Stimulated activated CD8-positive, alpha-beta memory T cell treated with anti-CD3 and anti-CD28 coated beads, Interleukin-12 subunit alpha, Interleukin-12 subunit beta, amount 100 ng/mL, for 1 hour (primary cell): ENCODE measurements at places on chromosomes 2 and 18.

DNA sequence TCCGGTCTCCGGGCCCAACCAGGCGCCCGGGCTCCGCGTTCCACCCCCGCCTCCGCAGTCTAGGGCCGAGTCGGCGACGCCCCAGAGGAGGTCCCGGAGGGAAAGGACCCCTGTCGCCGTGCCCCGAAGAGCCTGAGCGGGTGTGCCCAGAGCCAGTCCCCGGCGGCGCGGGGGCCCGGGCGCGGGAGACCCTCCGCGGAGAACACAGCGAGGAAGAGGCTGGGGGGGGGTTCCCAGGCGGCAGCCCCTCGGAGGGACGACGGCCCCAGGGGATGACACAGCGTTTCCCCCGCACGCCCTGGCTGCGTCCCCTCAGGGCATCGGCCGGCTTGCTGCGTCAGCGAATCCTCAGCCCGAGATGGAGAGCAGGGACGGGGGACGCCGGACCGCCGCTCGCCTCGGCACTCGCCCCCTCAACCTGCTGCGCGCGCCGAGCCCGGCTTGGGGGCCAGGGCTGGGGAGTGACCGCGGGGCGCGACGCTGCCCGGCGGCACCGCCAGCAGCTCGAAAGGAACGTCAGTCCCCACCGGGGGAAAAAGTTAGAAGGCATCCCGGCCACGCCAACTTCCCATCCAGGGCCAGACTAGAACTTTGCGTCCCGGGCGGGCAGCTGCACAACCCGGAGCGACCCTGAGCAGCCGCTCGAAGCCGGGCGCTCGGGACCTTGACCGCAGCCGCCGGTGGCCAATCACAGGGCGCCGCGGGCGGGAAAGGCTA is 711 bp downstream of the SFXN5 start:
- no peak for DNase-seq

- no peak for DNase-seq
Observed at GRCh38 chr2:46299365-46300263, 2.4 kb downstream of the EPAS1 start.

- DNase-seq = no peak
Observed at GRCh38 chr2:192969055-192969454, 774.3 kb upstream of the TMEFF2 start.

- DNase-seq = no peak
Observed at GRCh38 chr2:235810846-235811245, 317.0 kb downstream of the AGAP1 start.

DNA sequence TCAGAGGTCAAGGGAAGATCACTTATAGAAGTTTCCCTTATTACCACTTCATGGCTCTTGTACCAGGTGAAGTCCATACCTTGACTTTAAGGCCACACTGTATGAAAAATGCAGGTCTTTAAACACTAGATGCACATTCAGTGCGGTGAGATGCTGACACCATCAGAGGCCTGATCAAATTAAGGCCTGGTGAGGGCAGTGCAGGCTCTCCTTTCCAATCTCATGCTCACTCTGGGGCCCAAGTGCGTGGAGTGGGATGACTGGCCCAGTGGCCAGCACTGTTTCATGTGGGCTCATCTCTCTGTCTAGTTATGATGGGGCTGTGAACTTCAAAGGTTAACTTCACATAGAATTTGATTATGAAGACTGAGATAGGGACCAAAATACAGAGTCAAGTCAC is 281.1 kb downstream of the SLC4A3 start:
- no peak for DNase-seq

GRCh38 chr2:33275689-33276444 is 200.6 kb upstream of the RASGRP3 start:
- DNase-seq = no peak

- DNase-seq = no peak
Observed at GRCh38 chr2:220707261-220707660, 864.8 kb downstream of the EPHA4 start.

DNA sequence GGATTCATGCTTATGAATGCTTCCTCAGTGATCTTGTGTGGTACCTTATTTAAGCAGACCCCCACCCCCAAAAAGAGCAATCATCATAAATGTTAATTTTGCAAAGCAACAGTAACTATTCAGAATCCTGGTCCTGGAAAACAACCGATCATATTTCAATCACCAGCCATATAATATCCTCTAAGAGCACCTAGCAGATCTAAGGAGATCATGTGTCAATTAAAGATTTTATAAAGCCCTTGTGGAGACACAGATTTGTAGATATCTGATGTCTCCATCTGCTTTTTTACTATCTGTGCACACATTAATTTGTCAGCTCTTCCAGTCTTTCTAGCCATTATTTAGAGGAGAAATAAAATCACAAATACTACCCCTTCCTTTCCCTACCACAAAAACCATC is 423.7 kb downstream of the TGIF1 start:
- DNase-seq = no peak

- DNase-seq = no peak
Observed at GRCh38 chr2:43152741-43153647, 73.4 kb downstream of the ZFP36L2 start.

DNA sequence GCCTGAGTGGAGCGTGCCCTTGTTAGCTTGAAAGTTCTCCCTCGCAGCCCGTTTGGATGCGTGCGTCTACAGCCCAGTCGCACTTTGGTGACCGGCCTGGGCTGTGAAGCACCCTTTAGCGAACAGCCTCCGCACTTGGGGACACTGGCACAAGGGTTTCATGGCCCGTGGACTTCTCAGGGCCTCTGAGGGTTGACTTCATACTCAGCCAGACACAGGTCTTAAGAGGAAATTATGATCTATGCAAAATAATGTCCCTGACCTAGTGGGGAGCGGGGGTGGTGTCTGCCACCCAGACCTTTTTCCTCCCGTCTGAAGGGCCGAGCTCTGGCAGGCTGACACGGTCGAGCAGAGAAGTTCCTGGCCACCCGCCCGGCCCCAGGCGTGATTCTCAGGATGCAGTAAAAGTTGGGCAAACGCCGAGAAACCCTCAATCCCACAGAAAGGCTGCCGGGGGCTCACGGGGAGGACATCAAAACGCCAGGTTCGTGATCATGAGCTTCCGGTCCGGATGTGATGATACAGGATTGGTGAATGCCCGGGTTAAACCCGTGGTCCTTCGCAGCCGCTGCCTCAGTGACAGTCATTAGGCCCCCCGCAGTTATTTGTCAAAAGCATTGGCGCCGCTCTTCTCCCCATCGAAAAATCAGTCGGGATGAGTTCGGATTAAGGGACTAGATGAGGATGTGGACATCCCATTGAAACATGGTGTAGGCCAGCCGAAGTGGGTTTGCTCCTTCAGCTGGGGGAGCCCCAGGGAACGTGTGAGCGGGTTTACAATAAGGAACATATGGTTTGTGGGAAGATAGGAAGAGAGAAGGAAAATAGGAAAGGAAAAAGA is 3.6 kb upstream of the PAX3 start:
- no peak for DNase-seq

GRCh38 chr2:109602617-109603188 is 11.1 kb downstream of the SEPTIN10 start:
- DNase-seq = no peak

DNA sequence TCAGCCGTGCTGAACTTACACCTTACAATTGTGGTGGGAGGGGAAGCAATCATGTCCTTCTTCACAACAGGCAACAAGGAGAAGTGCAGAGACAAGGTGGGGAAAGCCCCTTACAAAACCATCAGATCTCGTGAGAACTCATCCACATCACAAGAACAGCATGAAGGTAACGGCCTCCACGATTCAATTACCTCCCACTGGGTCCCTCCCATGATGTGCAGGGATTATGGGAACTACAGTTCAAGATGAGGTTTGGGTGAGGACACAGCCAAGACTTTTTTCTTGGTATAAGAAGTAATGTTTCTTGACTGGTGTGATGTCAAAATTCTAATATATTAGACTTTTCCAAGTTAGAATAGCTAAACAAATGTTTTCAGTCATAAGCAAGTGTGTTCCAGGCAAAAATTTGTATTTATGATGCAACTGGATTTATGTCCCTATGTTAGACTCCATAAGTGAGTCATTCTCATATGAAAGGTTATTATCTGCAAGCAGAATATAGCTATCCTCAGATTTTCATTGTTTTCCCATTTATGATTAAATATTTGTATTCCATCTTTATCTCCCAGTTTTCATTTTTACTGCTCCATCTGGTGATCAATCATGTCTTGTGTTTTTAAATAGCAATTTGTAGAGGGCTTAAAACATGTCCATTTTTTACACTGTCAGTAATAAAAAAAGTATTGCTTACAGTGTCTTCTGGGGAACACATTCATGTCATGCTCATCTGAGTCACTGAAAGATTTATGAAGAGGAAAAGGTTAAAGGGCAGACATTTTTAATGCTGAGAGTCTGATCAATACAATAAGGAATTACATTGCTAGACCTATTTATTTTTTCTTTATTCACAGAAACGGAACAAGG is 995.2 kb upstream of the CDH2 start:
- DNase-seq = no peak

DNA sequence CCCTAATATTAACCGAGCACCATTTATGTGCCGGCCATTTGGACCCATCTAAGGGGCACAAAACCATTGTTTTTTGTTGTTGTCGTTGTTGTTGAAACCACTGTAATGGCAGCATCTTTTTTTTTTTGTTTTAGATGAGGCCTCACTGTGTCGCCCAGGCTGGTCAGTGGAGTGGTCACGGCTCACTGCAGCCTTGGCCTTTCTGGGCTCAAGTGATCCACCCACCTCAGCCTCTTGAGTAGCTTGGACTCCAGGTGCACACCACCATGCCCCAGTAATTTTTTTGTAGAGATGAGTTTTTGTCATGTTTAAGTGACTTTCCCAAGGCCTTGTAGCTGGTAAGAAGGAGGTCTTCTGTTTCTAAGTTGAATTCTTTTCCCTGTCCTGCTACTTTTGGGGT is 33.0 kb downstream of the ASAP2 start:
- DNase-seq = no peak

GRCh38 chr2:212922701-212923100 is 228.7 kb downstream of the IKZF2 start:
- no peak for DNase-seq

- DNase-seq = no peak
Observed at GRCh38 chr2:212721026-212721451, 182.4 kb upstream of the ERBB4 start.

GRCh38 chr2:43070676-43071502 is 155.5 kb downstream of the ZFP36L2 start:
- DNase-seq = no peak

DNA sequence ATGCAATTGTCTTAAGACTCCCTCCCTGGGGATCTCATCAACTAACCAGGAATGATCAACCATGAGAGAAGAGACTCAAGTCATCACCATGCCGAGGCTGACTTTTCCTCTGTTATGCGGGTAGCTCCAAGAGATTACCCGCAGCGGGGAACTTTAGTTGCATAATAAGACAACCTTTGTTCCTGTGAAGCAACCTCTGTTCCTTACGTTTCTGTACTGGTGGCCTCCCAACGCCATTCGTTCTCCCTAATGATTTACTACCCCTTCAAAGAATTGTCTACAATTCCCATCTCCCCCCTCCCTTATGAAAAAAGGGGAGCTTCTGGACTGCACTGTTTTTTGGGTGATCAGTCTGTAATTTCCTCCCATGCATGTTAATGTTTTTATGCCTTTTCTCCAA is 66.1 kb upstream of the LRPPRC start:
- no peak for DNase-seq

DNA sequence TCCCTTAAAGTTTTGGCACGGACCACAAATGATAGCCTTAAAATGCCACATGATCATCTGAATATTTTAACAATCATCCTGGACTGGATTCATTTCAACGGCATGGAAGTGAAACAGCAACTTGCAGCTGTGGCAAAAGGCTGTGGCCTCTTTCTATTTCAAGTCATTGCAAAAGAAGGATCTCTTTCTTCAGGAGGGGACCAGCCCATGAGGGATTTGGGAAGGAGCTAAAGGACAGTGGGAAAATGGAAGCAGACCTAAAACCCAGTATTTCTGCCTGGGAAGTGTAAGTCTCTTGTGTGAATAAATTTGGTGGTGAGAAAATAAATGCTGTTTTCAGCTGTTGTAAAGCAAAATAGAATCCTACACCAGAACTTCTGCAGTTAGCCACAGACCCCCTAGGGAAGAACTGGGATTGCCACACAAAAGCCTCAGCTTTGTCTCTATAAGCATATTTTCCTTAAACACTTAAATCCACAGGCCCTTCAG is 107.3 kb upstream of the ZFP36L2 start:
- DNase-seq = no peak

DNA sequence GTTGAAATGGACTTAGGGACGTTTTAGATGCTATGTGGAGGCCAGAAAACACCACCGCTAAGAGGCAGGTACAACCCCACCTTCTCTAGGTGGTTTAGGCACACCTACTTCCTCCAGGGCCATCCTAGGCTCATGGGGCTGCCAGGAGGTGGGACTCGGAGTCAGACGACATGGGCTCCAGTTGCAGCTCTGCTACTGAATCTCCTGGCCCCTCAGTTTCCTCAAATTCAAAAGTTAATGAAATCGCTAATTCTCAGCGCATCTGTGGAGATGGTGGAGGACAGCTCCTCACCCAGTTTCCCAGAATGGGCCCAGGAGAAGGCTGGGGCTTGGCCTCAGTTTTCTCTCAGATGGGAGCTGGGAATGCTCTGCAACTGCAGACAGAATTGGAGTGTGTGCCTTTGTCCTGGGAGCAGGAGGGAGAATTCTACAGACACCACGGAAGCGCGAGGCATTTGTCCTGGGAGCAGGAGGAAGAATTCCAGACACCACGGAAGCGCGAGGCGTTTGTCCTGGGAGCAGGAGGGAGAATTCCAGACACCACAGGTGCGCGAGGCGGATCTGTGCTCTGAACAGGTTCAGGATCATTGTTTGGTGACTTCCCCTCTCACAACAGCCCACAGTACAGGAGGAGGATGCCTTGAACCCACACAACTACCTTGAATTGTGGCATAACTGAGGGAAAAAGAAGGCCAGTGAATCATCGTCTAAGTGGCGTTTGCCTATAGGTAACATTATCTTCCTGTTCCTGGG is 103.7 kb upstream of the PXDN start:
- no peak for DNase-seq

- no peak for DNase-seq
Observed at GRCh38 chr2:55887901-55888624, 35.5 kb downstream of the EFEMP1 start.

- DNase-seq = no peak
Observed at GRCh38 chr2:106144621-106145331, 49.3 kb downstream of the UXS1 start.

DNA sequence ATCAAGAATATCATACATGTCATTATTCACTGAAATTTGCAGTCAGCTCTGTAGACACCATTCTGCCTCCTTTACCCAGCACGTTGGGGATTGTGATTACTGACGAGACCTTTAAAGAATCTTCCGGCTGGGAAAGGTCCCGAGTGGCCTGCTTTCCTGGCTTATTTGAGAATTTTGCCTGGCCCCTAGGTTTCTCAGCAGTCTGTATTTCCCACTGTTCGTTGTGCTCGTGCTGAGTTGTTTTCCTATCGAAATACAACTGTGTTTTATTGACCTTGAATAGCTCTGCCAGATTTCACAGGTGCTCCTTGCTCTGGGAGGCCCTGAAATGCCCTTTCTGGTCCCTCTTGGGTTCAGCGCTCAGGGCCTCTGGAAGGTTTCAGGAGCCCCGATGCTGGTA is 94.9 kb downstream of the AGAP1 start:
- DNase-seq = no peak

DNA sequence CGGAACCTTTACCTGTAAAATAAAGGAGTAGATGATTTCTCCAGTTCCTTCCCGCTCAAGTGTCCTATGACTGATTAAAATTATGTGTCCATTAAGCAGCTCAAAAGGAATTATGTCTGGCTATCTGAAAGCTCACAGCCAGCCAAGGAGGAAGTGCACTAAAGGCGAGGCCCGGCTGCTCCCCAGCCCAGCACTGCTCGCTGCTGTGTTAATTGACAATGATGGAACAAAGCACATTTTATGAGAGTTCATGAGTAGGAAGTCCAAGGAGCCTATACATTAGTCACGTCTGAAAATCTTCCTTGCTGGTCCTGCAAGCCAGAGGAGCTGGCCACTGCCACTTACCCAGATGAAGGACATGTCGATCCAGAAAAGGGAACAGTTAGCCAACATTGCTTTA is 14.3 kb downstream of the TTC32 start:
- no peak for DNase-seq
